ENCODE measurements at places on chromosomes 3 and 15.

DNA sequence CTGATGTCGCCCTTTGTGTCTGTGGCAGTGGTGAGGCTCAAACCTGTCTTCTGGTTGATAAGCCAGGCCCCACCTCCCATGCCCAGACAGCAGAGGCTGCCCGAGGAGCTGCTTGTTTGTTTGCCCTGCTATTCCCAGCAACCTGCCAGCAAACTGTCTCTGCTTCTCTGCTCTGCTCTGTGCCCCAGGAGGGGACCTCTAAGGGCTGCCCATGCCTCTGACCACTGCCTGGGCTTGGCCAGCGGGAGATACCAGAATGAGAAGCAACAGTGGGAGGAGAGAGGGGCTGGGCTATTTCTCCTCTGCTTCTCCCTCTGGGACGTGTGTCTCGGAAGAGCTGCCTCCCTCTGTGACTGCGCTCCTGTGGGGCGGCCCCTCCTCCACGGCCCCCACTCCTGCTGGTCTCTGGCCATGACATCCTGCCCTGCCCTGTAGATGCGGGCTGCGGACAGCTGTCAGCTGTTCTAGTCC, 213.1 kb downstream of the RPLP1 start:
- no peak for DNase-seq

- no peak for DNase-seq
These were observed 1.1 kb downstream of the CMTM8 start for GRCh38 chr3:32239307-32240158.

DNA sequence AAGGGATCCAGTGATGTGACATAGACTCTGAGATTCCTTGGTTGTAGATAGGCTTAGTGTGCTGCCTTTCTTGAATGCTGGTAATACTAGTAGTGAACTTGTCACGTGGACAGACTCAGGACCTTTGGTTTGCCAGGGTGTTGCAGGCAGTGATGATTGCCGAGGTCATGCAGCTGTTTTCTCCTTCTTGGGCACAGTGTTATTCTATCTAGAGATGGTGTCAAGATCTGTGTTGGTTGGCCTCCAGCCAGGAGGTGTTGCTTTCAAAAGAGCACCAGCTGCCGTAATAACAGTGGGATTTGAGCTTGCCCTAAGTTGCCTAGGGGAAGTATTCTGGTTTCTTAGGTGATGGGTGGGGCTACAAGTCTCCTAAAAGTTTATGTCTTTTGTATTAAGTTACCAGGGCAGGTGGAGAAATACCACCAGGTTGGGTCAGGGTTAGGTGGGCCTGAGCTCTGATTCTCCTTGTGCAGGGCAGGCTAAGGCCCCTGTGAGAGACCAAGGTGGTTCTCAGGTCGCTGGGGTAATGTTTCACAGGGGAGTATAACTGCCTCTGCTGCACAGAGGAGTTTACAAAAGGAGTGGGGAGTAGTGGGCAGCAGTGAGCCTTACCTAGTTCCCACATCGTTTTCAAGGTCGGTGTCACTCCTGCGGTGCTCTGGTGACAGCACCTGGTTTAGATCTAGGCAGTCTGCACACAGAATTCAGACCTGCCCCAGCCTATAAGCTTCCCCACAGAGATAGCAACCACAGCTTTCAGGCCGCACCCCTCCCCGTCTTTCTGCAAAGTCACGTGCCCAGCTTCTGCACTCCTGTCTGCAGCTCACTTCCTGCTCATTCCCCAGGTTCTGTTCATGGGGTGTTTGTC, 350.3 kb downstream of the DOCK3 start:
- DNase-seq, result no peak

DNA sequence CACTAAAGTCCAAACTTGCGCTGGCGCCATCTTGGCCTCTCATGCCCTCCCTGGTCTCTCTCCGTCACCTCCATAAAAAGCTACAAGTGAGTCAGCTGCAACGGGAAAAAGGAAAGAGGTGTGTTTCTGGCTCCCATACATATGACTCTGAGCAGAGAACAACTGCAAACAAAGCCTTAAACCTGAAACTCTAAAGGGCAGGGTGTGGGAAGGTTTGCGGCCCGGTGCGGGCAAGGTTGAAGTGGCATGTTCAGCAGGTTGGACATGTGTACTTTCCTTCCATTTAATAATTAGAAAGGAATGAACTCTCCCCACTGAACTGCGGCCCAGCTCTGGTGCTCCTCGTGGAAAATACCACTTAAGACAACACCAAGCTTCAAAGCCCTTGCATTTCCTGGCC, 59.0 kb upstream of the PPARG start:
- no peak for DNase-seq

DNA sequence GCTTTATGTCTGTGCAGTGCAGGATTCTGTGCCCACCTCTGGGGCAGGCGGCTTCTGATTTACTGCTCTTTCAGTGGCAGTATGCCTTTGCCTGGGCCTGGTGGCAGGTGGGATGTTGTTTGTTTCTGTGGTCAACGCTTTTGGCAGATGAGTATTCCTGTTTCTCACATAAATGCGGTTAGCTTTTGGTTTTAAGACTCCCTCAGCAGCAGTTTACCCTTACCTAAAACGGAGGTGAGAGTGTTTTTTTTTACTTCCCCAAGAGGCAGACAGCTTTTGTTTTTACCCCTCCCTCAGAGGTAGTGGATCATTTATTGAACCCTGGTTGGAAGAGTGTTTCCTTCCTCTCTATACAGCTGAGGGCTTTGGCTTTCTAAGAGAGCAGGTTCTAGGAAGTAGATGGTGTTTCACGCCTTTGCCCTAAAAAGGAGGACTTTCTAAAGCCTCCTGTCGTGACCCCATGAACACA, 134.1 kb upstream of the PLSCR5 start:
- DNase-seq, result no peak
